Osteoblast (primary cell): ENCODE measurements at places on chromosomes 5 and 9.
A peak's percentile ranks its signal among the peaks of the same experiment; 100 is the strongest.

DNA sequence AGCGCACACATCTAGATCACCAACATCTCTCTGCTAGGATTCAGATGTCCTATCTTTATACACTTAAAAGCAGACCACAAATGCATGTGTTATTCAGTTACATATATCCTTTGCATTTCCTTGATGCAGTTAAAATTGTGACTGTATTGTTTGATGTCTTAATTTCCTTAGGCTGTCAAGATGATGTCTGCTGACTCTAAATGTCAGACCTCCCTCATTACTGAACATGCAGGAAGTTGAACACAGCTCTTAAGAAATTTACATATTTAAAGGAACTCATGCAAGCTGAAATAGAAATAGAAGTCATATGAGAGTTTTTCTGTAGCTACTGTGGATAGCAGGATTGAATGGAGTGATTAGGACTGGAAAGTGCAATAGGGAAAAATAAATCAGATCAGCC, 336.5 kb upstream of the SEMA6A start:
- no peak for DNase-seq

GRCh38 chr5:126359884-126360283, 63.3 kb upstream of the GRAMD2B start:
- DNase-seq, result no peak

- DNase-seq, result no peak
These were observed 12.4 kb downstream of the IFNA1 start for GRCh38 chr9:21452681-21453080.

- DNase-seq, result no peak
These were observed 24.2 kb downstream of the TRIO start for GRCh38 chr5:14167211-14167845.

DNA sequence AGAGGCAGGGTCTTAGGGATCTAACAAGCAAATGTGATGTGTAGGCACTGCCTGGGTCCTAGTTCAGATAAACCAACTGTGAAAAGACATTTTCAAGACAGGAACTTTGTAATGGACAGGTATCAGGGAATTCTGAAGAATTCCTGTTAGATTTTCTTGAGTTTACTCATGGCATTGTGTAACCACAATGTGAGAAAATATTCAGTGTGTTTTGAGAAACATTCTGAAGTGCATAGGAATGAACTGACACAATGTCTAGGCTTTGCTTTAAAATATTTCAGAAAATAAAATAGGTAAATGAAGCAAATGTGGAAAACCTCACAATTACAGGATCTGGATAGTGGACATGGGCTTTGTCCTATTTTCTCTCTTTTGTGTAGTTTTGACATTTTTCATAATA, 15.2 kb upstream of the AFAP1L1 start:
- no peak for DNase-seq

DNA sequence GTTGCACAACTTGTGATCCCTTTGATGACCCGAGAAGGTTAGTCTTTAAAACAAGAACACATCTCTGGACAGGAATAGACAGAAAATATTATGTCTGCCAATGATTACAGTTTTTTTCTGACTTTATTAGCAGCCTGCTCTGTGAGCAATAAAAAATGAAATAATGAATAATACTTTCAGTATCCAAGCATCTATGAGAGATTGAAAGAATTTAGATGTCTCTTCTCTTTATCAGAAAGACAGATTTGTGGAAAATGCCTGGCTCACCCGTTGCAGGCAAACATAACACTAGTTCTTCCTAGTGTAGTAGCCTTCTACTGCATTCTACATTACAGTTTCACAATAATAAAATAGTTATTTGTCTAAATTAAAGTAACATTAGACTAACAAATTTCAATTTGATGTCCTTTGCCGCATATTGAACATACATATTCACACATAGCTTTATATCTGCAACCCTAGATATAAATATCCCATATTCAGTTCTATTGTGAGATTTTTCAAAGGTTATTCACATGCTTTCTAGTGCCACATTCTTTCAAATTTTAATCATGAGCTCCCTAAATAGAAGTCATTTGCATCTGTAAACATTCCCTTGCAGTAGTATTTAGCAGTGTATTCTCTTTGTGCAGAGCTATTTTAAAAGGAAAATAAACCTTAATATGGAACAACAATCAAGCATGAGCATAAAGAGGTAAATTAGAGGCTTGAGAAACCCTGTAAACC, 267.3 kb downstream of the EFNA5 start:
- no peak for DNase-seq

- DNase-seq, result peak; percentile 96
These were observed 19.2 kb downstream of the GSN start for GRCh38 chr9:121286973-121287741.

- DNase-seq, result no peak
These were observed 64.6 kb downstream of the ADAMTS12 start for GRCh38 chr5:33827018-33827707.

GRCh38 chr5:77882670-77883257, 106.6 kb upstream of the TBCA start:
- no peak for DNase-seq

- DNase-seq, result no peak
These were observed 19.8 kb downstream of the C5orf22 start for GRCh38 chr5:31551878-31552277.

- DNase-seq, result peak; percentile 99
These were observed 1.0 kb upstream of the RXRA start for GRCh38 chr9:134325096-134325812.

DNA sequence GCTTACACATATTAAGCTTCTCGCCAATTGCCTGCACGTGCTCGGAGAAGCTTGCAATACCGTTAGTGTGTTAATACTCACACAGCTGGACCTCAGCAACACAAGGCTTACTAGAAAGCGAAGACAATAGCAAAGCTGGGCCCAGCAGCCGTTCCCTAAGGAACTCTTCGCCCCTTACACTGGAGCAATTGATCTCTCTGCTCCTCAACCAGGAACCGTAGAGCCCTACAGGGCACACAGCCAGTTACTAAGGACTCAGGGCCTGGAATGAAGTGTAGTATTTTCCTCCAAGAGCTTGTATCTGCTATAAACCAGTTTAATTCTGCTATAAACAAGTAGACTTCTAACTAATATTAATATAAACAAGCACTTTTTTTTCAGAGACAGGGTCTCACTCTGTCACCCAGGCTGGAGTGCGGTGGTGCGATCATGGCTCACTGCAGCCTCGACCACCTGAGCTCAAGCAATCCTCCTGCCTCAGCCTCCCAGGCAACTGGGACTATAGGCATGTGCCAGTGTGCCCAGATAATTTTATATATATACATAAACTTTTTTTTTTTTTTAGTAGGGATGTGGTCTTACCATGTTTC, 67.0 kb upstream of the SIMC1 start:
- DNase-seq, result no peak

- DNase-seq, result peak; percentile 76
These were observed 29.8 kb upstream of the FBP1 start for GRCh38 chr9:94668928-94669729.

DNA sequence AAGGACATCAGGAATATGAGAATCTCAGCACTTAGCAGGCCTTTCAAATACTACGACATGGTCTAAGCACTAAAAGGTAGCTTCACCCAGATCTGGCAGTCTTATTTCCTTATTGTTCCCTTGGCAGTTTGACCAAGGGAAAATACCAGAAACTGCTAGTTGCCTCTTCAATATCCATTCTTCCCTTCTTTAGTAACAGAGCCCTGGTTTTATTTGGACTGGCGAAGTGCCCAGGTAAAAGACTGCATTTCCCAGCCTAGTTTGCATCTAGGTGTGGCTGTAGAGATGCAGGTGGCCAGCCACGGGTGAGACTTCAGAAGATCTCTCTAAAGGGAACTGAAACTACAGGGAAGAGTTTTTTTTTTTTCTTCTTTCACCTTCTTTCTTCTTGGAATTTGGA, 21.6 kb downstream of the DMRT2 start:
- DNase-seq, result no peak

DNA sequence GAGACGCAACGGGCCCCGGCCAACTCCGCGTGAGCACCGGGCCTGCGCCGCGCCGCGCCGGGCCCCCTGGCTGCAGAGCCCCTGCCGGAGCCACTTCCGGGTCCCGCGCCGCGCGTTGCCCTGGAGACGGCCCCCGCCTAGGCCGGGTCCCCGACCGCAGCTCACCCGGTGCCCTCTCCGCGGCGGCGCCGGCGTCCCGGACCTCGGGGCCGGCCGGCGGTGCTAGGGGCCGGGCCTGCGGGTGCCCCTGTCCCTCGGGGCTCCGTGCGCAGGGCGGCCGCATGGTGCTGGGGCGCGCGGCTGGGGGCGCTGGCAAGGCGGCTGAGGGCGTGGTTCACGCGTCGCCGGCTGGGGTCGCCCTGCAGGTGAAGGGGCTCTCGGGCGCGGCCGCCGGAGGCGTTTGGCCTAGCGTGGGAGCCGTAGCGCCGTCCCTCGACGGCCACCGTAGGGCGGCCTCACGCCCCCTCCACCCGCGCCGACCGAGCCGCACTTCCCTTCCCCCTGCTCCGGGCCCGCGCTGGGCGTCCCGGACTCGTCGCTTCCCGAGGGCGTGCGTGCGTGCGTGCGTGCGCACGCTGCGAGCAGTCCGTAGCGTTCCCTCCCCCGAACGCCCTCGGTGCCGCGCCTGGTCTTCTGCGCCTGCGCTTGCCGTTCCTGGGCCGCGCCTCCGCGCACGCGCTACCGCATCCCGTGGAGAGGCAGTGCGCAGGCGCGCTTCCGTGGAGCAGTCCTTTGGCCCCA, at the start of gene TMEM250:
TSS of gene TMEM250 (minus strand) at position 556 of the 741 bp plus-strand sequence. CDS start 1,975 bp downstream, outside the sequence.
- DNase-seq, result peak; percentile 100

DNA sequence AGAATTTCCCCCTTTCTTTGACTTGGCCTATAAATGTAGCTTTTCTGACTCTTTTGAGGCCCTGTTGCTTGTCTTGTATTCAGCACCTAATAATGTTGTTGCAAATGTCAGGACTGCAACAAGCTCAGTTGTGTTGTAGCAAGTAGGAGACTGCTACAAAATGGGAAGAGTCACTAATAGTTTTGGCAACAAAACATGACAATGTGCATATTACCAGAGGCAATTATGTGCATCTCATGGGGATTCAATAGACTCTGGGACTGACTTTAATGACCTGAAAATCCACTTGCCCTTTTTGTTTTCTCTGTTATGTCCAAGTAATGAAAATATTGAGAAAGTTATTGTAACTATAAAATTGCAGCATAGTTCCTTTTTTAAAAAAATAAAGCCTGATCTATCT, 368.4 kb downstream of the OSTF1 start:
- no peak for DNase-seq

- DNase-seq, result no peak
These were observed 138.8 kb downstream of the LRRC70 start for GRCh38 chr5:62717301-62717933.

DNA sequence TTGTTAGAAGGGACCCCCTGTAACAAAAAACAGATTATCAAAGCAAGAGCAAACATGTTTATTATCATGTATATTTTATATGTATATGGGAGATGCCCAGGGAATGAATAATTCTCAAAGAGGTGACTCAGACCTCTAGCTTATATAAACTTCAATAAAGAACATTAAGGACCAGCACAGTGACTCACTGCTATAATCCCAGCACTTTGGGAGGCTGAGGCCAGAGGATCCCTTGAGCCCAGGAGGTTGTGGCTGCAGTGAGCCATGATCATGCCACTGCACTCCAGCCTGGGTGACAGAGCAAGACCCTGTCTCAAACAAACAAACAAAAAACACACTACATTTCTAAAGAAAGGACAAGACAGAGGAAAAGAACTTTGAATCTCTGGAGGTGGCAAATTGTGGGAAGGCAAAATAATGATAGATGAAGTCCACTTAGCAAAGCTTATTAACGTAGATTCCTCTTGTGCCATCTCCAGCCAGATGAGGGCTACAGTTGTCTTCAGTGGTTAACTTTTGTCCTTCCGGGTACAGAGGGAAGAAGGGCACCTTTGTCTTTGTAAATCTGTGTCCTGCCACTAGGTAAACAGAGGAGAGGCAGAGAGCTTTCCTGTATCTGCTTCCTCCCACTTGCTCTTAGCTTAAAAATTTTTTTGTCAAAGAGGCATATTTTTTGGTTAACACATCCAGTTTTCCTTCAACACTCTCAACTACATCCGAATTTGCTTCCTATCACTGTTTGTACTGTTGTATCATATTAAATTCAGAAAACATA, 7.5 kb upstream of the RFK start:
- no peak for DNase-seq

DNA sequence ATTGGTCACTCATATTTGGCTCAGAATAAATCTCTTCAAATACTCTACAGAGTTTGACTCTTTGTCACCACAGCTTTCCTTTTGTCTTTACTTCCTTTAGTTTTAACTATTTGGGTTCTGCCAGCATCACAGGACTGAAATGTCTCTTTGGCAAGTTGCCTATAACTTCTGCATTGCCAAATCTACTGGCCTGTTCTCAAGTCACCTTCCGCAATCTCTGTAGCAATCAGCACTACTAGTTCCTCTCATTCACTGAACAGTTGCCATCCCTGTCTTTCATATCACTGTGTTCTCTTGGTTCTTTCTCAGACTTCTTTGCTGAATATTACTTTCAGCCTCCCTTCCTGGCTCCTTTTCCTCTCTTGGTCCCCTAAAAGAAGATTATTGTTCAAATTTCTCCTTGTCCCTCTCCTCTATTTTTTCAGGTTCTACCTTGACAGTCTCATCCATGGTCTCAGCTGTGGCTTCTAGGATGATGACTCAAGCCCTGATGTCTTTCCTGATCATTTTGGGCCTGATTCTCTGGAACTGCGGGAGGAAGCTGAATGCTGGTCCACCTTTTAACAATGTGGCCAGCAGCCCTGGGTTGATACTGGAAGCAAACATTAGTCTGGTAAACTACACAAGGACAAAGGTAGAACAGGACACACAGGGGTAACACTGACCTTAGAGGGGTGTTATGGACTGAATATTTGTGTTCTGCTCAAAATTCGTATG, 44.0 kb upstream of the LIFR start:
- no peak for DNase-seq

GRCh38 chr5:56432321-56432720, 199.2 kb upstream of the ANKRD55 start:
- no peak for DNase-seq

GRCh38 chr9:113509463-113509862, 45.9 kb downstream of the RGS3 start:
- peak; percentile 93 for DNase-seq

DNA sequence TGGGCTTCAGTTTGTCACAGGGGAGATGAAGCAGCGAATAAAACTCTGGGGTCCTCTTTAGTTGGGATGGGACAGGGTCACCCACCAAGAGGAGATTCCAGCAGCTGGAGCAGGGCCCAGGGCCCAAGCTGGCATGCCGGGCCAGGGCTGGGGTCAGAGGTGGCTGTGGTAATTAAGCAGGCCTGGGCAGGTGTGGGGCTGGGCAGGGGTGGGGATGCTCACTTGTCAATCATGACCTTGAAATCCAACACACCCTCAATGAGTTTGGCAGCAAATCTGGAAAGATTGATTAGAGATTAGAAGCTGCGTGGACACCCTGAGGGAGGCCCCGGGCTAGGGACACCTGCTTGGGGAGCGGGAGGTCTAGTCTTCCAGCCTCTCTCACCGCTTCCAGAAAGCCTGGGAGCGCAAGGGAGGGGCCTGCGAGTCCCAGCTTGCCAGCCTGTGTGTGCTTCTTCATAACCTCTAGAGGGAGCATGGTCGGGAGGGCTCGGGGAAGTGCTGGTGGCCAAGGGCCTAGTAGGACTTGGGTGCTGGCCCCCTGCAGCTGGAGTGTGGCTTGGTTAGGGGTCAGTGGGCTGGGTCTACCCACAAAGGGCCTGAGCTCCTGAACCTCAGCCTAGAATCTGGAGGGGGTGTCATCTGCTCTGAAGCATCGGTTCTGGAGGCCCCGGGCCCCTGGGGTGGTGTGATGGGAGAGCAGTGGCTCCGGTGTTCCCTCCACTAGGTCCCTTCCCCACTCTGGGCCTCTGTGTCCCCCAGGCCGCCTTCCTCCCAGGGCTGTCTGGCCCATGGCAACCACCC, 7.6 kb downstream of the CRAT start:
- DNase-seq, result peak; percentile 97
